ENCODE measurements at places on chromosomes 3 and 15. TPM values are rescaled to one million over a fixed set of nuclear protein-coding genes. Genes with fewer than 3 reads are reported as not detected.

EXD1 gene
- not detected for total RNA-seq

ZWILCH gene
- 21.6 TPM for total RNA-seq

SRGAP3 gene
- 2.5 TPM for total RNA-seq

GUCA1C gene
- total RNA-seq: not detected

BCL2A1 gene
- total RNA-seq: 79.1 TPM

CYP19A1 gene
- total RNA-seq: not detected

ACTC1 gene
- not detected for total RNA-seq

FBN1 gene
- 0.41 TPM for total RNA-seq

UTS2B gene
- not detected for total RNA-seq

CSPG4 gene
- total RNA-seq: not detected

ARHGAP31 gene
- total RNA-seq: 3.7 TPM

UNC13C gene
- not detected for total RNA-seq

PCOLCE2 gene
- total RNA-seq: 0.64 TPM

RIOX2 gene
- 32.6 TPM for total RNA-seq

TPRG1 gene
- total RNA-seq: 0.55 TPM

EFCC1 gene
- 0.10 TPM for total RNA-seq

SLC6A11 gene
- total RNA-seq: not detected

VILL gene
- total RNA-seq: 13.7 TPM

DNAJC19 gene
- 72.2 TPM for total RNA-seq

SLC25A38 gene
- total RNA-seq: 21.0 TPM

ECT2 gene
- 59.4 TPM for total RNA-seq

RAB5A gene
- total RNA-seq: 46.4 TPM

HYAL2 gene
- total RNA-seq: 2.1 TPM

DHX30 gene
- total RNA-seq: 69.9 TPM

TMEM45A gene
- total RNA-seq: 0.21 TPM

CNTN6 gene
- total RNA-seq: not detected

DLEC1 gene
- total RNA-seq: 0.19 TPM

PLIN1 gene
- total RNA-seq: 0.17 TPM

CD200 gene
- total RNA-seq: 53.6 TPM

ANKRD34C gene
- total RNA-seq: not detected

FANCD2OS gene
- total RNA-seq: not detected

SHQ1 gene
- 19.9 TPM for total RNA-seq

GXYLT2 gene
- total RNA-seq: not detected

GABPB1 gene
- total RNA-seq: 48.2 TPM

ACP3 gene
- not detected for total RNA-seq

ROPN1 gene
- total RNA-seq: not detected

ZNF860 gene
- total RNA-seq: not detected
